ENCODE measurements at places on chromosomes 2 and 18.

GRCh38 chr2:161992531-161992930 lies 81.5 kb downstream of the DPP4 start:
- DNase-seq = peak; percentile 10

DNA sequence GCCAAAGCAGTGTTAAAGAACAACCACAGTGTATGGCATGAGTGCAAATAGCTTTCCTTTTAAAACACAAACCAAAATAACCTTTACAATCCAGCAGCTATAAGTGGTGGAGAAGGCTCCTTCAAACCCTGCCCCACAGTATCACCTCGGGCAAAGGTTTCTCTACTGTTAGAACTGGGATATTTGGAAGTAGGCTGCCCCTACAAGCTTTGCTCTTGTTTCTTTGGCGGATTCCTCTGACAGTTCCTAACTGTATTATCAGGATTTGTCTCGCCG lies 214.8 kb downstream of the ZNF521 start:
- no peak for DNase-seq

DNA sequence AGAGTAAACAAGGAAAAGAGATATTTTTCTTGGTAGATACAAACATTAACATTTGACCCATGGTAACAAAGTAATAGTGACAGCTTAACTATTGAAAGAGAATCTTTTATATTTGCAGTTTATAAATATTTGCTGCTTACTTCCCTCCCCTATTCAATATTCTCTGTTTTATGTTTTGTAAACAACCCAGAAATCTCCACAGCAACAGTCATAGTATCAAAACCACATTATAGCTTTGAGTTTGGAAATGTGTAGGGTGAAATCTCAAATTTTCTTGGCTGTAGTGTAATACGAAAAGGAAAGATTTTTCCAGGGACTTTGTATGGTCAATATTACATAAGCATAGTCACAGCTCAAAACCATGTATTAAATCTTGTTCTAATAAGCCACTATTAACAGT lies 511.2 kb downstream of the METTL4 start:
- no peak for DNase-seq

DNA sequence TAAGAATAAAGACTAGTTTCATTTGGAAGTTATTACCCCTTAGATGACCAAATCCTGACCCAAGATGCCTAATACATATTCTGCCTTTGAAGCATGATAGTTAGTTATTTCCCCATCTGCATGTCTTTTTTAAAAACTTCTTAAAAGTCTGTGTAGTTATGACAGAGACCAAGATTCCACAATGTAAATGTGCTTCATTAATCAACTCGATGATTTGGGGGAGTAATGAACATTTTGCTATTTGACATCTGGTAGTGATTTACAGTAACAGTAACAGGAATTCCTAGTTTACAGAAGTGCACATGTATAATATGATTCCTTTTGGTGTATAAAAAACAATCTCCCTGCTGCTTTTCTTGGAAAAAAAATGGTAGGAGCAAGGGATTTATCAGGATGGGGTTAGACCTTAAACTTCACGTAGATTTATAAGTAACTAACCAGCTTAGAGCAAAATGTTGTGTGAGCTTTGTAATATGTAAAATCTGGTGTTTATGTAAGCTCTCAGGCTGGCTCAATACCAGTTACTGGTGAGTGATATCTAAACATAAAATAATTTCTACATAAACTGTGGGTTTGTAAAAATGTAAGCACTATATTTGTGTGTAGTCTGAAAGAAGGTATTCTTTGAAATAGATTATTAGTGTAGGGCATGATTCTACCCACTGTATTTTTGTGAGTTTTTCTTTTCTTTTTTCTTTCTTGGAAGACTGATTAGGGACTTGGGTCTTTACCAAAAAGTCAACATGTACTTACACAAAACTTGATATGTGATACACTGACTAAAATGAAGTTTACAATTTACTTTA lies 641.6 kb downstream of the EPHA4 start:
- no peak for DNase-seq

DNA sequence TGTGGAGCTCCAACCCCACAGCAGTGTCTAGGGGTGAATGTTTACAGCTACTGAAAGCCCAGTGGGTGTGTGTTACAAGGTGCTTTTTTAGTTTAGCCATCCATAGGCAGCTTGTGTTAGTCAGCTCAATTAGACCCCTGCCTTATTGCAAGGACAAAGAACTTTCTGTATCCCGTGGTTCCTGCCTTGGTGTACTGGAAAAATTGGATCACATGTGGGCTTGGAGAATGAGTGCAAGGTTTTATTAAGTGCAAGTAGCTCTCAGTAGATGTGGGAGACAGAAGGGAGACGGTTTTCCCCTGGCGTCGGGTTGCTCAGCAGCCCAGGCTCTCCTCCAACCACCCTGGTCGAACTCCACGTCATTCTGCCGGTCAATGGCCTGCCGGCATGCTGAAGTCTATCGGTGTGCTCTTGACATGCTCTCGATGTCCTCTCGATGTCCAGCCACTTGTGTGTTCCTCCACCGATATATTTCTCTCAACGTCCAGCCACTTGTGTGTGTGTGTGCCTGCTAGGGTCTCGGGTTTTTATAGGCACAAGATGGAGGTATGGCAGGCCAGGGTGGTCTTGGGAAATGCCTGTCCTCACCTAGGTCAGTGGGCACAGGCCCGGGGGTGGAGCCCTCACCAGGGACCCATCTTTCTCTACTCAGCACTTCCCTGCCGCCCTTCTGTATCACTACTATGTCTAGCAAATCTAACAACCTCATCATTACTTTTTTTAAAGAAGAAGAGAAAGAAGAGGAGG lies 13.8 kb downstream of the FANCL start:
- DNase-seq = no peak
